ENCODE measurements at places on chromosomes 11 and 22.

DNA sequence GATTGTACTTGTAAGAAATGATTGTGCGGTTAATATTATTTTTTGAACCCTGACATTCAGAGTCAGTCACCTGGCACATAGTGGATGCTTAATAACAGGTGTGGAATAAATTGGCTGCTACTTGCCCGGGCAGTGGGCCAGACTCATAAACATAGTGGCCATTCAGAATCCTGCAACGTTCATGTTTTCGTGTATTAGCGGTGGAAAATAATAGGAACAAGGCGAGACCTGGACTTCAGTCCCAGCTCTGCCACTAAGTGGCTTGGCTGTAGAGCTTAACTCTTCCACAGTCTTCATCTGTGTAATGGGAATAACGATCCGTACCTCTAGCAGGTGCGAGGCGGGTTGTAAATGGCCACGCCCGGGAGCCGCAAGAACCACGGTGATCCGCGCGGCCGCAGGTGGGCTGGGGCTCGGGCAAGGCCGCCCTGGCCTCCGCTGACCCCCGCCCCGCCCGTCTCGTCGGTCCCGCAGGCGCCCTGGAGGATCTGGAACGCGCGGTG is 761 bp upstream of the TMEM25 start:
- no peak for DNase-seq

DNA sequence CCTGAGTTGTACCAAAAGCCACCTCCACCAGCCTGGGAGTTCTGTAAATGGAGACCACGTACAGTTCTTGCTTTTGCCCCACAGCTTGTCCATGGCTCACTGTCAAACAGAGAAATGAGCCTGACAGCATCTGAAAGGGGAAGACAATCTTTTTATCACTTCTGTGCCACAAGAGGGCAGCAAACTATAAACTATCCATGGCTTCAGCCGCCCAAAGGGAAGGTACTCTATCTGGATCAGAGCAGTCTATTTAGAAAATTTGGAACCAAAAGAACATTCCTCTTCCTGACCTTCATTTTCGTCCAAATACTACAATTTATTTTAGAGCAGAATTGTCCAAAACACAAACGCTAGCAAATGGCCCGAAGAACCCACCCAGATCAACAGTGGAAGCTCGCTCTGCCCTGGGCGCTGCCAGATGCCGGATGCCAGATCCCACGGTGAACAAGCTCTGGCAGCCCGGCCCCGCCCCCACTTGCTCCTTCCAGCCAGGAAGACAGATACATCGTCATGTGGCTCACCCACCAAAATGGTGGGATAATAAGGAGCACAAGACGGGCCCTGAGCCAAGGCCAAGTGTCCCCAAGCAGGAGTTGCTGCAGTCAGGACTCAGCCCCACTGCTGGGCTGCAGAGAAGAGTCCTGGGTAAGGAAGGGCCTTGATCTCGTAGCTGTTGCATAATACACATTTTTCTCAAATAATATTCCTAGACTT is 23.9 kb upstream of the SCGB1A1 start:
- no peak for DNase-seq

- no peak for DNase-seq
These were observed 679.1 kb downstream of the DLG2 start for GRCh38 chr11:84947970-84948580.

DNA sequence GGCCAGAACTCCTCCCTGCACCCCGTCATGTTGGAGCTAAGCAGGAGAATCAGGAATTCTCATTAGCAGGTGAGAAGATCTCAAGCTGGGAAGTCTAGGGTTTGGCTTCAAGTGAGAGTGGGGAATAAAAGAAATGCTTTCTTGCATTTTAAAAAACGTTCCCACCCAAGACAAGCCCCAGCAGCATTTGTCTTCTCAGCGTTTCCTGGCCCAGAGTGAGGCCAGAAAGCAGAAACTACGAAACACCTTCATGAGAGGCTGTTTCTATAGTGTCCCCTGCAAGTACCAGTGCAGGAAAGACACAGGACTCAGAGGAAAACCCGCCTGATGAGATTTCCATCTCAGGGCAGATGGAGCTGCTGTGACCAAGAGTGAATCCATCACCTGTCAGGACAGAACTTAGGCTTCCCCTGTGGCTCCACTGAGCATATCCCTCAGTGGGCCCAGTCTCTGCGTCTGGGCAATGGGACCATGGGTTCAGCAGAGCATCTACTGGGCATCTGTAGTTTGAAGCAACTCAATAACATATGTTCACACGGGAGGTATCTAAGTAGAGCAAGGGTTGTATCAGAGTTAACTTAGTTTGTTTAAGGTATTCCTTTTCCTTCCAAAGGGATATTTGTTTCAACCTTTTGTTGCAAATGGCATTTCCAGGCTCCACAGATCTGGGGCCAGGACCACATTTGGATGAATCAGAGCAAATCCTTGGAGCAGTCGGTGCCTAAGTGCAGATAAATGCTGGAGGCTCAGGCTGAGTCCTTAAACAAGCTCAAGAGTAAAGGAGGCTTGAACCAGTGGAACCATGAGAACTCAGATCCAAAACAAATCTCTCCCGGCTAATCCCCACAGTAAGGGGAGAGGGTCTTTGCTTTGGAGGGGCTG is 548.3 kb downstream of the MIAT start:
- DNase-seq, result no peak

DNA sequence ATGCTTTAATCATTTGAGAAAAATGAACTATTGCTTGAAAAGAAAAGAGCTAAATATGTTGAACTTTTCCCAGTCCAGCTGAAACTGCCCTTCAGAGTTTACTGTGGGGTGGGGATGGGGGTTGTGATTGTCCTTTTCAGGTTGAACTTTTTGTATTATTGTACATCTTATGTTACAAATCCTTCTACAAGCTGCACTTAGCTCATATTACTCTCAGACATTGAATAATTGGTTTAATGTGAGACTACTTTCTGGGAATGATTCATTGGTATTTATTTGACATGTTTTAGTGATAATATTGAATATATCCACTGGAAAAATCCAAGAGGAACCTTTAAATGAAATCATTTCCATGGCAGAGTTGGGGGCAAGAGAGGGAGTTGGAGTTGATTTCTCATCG is 84.9 kb downstream of the ATXN10 start:
- no peak for DNase-seq

GRCh38 chr11:11036185-11036847 is 178.5 kb upstream of the ZBED5 start:
- no peak for DNase-seq

GRCh38 chr11:112165049-112165448 is 1.2 kb upstream of the IL18 start:
- no peak for DNase-seq

DNA sequence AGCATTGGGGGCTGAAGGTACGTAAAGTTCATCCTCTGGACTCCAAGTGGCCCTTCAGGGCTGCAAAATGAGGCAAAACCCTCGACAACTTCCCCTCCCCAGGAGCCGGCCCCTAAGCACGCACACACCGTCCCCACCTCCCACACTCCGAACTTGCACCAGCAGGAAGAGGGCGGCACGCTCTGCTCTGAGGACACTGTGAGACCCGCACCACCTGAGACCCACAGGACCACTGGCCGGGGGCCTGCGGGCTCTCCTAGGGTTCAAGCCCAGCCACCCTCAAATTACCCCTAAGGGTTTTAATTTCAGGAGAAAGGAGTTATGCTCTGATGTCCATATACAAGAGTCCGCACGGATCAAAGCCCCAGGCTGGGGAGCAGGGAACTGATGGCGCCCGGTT is 49.7 kb upstream of the BID start:
- DNase-seq, result no peak

GRCh38 chr11:32069361-32070058 is 21.4 kb upstream of the RCN1 start:
- DNase-seq, result no peak

DNA sequence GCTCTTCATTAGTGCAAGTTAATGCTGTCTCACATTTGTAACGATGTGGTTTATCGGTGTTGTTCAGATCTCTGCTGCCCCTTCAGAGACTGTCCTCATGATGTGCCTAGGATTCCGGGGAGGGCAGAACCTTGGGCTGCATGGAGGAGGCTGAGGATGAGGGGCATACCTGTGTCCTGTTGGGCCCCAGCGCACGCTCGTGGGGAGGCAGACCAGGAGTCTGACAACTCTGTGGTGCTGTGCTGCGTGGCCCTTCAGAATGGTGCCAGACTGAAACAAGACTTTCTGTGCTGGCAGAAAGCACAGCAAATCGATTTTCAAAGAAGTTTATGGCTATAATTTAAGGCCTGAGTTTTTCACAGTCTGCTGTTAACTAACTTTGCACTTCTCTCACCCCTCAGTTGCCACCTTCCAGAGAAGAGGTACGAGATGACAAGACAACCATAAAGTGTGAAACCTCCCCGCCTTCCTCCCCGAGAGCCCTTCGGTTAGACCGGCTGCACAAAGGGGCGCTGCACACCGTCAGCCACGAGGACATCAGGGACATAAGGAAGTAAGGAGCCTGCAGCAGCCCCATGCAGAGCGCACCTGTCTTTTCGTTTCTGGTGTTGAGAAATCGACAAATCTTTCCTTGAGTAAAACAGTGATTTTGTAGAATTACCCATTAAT is 44.3 kb upstream of the CTTN start:
- no peak for DNase-seq

GRCh38 chr11:57303280-57303989 is 21.3 kb downstream of the TNKS1BP1 start:
- DNase-seq, result no peak

DNA sequence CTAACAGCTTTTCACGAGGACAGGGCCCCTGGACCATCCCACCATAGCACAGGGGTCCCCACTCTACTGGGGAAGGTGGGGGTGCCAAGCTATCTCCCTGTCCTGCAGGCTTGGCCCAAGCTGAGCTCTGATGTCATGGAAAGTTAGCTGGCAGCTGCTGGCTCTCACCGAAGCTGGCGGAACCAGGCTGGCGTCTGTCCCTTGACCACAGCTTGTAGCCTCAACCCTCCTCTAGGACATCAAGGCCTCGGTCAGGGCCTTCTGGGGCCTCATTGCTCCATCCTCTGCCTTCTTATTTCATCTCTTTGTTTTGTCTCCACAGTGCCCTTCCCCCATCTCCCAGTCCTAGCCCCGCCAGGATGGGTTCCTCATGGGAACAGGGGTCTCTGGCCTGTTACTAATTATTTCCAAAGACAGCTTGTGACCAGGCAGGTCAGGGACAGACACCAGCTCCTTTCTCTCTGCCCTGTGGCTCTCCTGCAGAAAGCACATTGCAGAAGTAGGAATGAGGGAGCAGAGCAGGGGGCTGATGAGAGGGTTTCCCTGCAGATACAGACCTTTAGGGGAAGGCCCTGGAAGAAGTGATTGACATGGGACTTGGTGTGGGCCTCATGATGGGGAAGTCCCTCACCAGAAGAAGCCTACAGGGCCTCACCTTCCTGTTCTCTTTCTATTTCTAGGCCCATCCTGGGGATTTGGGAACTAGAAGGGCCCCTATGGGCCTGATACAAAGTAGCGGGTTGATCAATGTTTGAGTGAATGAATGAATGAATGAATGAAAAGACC is 97.5 kb upstream of the ALX4 start:
- no peak for DNase-seq

GRCh38 chr11:114440971-114441763 is 1.9 kb downstream of the REXO2 start:
- no peak for DNase-seq

DNA sequence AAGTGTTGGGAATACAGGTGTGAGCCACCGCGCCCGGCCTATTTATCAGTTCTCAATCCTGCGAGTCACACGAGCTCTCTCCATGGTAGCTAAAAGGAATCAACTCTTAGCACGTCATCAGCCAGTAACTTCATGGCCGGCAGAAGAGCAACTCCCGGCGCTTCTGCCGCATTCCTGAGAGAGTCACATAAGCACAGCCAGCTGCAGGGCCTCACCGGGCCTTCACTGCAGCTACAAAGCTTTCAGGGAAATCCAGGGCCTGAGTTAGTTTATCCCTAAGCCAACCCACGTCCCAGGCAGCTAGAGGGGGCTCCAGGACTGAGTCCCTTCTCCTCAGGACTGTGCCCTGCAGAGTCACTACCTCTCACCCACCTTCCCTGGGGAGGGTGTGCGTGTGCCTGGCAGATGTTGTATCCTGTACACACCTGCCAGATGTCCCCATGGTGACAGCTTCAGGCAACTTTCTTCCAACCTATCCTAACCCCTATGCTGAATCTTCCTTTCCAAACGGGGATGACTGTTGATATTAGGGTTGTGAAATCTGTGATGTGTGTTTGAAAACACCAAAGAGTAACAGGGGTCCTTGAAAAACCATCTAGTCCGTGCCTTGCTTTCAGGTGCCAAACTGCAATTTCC is 45.9 kb upstream of the ARFGAP3 start:
- no peak for DNase-seq

DNA sequence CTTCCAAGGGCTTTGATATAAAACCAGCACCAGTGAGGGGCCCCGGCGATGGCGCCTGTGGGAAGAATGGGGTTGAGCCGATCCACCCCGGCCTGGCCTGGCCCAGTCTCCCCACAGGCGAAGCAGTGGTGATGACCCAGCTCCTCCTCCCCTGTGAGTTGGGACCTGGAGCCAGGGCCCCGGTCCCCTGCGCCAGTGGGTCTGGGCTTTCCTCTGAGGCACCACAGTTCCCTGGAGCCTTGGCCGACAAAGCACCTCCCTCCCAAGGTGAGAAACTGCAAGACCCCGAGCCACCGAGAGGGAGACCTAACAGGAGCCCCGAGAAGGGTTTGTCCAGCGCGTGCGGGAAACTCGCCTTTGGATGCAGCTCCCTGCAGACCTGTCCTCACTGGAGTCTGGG is 942.9 kb downstream of the BRD1 start:
- no peak for DNase-seq

Measured in stimulated activated CD8-positive, alpha-beta memory T cell treated with anti-CD3 and anti-CD28 coated beads, Interleukin-4, amount 100 ng/mL, for 4 hours (primary cell).